B cell (primary cell): ENCODE measurements at places on chromosomes 5 and 9.

- DNase-seq, result no peak
These were observed 12.2 kb upstream of the GPR151 start for GRCh38 chr5:146528236-146528635.

DNA sequence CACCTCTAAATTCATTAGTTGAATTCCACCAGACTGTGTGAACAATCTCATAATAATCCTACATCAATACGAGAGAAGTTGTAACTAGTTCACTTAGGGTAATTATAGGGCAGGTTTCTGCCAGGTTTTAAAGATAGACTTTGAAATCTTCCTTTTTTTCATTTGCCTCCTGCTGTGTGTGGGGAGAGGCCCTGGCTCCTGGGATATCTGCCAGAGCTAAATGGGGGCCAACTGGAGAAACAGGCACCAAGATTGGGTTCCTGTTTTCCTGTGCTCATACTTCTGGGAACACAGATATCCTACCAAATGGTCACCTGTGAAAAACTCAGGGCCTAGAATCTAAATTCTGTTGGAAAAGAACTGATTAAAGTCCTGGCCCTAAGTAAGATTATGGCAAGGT, 42.3 kb downstream of the SH3RF2 start:
- no peak for DNase-seq

- DNase-seq, result no peak
These were observed 645.2 kb upstream of the COX7C start for GRCh38 chr5:85972539-85972938.

DNA sequence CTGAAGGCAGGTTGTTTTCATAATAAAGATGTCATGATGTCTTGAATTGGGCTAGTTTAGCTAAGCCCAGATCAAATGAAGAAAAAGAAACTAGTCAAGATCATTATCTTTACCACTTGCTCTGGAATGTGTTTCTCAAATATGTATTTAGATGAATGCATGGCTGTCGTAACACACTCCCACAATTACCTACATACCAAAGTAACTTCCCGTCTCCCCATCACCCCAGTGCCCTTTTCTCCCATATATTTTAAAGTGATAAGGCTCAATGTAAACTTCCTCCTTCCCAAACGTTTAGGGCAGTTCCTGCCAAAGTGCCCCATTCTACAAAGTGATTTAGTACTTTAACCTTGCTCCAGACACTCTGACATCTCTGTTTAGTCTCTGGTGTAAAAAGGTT, 61.4 kb downstream of the SLC1A3 start:
- no peak for DNase-seq

GRCh38 chr5:66789434-66789833, 193.2 kb downstream of the MAST4 start:
- no peak for DNase-seq

DNA sequence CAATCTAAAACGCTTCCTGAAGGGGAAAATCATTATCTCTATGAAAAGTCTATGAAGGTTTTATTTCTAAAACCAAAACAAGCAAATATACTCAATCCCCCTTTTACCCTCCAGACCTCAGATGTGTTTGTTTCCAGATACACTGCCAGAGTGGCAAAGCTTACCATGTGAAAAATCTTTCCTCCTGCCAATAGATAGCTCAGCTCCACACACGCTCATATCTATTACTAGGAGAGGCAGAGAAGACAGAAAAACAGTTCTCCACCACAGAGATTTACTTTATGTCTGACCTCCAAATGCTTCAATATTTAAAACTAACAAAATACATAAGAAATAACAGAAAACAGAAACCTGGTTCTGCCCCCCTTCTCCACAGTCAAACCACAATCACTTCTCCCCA, 7.0 kb downstream of the IRX2 start:
- DNase-seq, result no peak

GRCh38 chr5:73640861-73641320, 14.9 kb downstream of the ARHGEF28 start:
- no peak for DNase-seq

DNA sequence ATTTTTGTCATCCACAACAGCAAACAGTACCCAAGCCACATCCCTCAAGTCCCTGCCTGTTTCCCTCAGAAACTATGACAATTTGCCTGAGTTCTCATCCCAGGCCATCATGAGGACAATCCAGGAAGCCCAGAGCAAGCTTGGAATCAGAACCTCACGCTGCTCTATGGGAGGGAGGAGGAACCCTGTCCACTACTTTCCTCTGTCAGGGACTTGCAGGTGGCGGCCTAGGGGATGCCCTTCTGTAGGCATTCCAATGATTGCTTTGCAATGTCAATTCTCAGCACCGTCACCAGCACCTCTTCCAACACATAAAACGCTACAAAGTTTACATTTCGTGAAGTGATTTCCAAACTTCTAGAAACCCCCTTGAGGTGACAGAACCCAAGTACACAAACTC, 170.4 kb upstream of the FSTL4 start:
- no peak for DNase-seq

DNA sequence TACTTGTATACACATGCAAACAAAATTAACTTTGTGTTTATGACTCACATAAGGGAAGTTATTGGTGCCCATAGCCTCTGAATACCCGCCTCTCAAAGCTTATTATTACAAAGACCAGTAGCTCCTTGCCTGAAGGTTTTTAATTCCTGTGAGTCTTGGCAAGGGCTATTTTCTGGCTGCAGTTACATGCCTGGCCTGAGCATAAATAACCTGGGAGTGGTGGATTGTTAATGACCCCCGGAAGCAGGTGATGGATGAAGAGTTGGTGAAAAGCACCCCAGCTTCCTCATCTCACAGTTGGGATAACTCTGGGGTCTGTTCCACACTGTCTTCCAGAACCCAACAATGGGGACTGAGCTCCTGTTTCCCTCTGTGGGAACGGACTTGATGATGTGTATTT, 594.5 kb downstream of the PDE4D start:
- DNase-seq, result no peak

DNA sequence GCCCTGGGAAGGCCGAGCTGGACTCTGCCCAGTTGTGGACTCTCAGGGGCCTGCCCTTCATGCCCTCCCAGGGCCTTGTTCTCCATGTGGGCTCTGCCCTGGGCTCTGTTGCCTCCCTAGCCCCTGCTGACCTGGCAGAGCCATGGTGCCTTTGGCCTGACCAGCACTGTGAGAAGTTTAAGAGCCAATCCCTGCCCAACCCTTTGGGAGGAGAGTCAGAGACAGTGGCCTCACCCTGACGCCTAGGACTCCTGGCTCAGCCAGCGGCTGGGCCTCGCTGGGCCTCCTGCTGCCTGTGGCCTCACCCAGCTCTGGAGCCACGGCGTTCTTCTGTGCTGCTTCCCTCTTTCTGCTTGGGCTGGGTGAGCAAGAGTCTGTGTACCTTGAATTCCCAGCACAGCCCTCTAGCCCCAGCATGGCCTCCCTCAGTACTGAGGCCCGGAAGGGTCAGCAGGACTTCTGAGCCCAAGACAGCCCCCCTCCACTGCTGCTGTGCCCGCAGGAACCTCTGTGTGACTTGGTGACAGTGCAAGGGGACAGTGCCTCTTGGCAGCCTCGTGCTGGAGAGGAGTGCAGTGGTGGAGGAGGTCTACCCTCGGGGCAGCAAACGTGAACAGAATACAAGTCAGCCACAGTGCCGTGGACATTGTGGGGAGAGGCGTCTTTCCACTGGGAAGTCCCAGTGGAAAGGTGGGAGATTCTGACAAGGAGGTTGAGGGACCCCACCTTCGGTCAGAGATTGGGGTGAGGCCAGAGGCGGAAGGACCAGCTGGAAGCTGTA, 97.4 kb downstream of the CACNA1B start:
- no peak for DNase-seq

DNA sequence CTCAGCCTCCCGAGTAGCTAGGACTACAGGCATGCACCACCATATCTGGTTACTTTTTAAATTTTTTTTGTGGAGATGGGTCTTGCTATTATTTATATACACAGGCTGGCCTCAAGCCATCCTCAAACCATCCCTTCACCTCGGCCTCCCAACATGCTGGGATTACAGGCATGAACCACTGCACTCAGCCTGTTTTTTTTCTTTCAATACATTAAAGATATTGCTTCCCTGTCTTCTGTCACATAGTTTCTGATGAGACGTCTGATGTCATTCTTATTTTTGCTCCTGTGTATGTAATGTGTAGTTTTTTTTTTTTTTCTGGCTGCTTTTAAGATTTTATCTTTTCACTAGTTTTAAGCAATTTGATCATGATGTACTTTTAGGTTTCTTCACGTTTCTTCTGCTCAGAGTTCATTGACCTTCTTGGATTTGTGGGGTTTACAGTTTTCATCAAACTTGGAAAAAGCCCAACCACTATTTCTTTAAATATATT, 11.4 kb upstream of the RGS3 start:
- no peak for DNase-seq

- no peak for DNase-seq
These were observed 9.4 kb upstream of the ANGPTL2 start for GRCh38 chr9:127131871-127132270.

- DNase-seq, result no peak
These were observed 53.2 kb upstream of the NCS1 start for GRCh38 chr9:130118841-130119518.

DNA sequence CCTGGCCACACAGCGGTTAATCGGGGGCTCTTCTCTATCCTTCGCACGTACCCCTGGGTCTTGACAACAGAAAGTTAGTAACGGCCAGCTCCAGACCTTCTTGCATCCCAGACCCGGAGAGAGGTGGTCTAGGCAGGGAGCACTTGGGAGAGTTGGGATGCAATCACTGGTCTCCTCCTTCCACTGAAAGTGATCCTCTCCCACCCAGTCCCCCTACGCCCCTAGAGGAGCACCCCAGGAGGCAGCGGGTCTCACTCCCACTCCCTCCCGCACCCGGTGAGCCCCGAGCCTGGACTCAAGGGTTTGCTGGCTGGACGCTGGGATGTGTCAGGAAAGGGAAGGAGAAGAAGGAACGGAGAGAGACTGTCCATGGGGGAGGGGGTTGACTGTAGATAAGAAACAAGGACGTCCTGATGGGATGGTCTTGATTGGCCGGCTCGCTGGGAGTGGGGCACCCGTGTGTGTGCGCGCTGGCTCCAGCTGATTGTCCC, 2.0 kb downstream of the RORB start:
- DNase-seq, result peak; percentile 8

DNA sequence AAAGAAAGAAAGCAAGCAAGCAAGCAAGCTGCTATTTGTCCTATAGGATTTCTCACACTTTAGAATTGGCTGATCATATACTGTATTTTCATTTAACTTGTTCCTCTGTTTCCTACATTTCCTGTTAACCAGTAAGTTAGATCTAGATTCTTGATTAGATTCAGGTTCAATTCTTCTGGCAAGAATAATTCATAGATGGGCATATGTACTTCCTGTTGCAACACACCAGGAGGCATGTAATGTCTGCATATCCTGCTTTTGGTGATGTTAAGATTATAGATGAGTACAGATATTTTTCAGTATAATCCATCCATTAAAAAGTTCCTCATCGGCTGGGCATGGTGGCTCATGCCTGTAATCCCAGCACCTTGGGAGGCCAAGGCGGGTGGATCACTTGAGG, 10.8 kb upstream of the KIF27 start:
- DNase-seq, result no peak
